ENCODE measurements at places on chromosomes 4 and X.

GRCh38 chrX:109629310-109629709, 4.3 kb upstream of the KCNE5 start:
- DNase-seq: no peak

DNA sequence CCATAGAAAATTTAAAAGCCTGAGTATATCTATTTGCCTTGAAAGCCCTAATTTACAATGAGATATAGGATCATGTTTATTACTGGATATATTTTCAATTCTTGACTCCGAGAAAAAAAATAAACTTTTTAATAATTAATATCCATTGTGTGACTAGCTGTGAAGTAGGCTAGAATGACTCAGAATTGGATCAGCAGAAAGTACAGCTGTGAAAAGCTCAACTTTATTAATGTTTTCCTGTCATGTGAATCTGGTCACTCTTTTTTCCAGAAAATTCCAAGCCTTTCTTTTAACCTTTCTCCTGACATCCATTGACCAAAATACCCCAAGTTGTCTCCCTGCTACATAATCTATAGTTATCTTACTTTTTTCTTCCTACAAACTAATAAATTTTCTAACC, 171.8 kb upstream of the PACRGL start:
- DNase-seq: no peak

DNA sequence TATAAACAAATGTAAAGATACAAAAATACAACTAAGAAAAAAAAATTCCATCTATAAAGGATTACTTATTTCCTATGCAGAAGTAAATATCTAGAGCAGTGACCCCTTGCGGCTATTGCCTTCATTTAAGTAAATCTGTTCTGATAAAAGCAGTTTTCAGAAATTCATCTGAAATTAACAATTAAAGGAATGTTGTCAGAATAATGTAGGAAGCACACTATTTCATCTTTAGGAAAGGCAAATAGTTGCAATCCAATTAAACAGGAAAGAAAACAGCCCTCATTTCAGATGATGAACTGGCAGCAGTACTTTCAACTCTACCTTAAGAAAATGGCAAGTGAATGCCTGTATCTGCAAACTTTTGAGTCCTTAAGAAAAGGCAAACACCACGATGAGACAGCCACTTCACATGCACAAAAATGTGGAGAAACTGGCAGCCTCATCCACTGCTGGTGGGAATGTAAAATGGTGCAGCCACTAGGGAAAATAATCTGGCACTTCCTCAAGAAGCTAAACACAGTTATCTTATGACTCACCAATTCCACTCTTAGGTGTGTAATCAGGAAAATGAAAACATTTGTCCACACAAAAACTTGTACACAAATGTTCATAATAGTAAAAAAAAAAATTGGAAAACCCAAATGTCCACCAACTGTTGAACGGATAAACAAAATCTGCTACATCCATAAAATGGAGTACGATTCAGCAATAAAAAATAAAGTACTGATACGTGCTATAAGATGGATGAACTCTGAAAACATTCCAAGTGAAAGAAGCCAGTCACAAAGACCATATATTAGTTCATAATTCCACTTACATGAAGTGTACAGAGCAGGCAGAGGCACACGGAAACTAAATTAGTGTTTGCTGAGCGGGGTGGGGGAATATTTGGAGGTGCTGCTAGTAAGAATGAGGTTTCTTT, 2.0 kb upstream of the THAP9 start:
- DNase-seq: no peak

- no peak for DNase-seq
Observed at GRCh38 chr4:136927172-136927571, 605.1 kb downstream of the PCDH18 start.

GRCh38 chr4:41723286-41723685, 25.2 kb downstream of the PHOX2B start:
- no peak for DNase-seq

GRCh38 chrX:107686792-107687191, 58.5 kb downstream of the PRPS1 start:
- DNase-seq: no peak

- DNase-seq: no peak
Observed at GRCh38 chr4:184165291-184165690, 52.4 kb downstream of the ENPP6 start.

DNA sequence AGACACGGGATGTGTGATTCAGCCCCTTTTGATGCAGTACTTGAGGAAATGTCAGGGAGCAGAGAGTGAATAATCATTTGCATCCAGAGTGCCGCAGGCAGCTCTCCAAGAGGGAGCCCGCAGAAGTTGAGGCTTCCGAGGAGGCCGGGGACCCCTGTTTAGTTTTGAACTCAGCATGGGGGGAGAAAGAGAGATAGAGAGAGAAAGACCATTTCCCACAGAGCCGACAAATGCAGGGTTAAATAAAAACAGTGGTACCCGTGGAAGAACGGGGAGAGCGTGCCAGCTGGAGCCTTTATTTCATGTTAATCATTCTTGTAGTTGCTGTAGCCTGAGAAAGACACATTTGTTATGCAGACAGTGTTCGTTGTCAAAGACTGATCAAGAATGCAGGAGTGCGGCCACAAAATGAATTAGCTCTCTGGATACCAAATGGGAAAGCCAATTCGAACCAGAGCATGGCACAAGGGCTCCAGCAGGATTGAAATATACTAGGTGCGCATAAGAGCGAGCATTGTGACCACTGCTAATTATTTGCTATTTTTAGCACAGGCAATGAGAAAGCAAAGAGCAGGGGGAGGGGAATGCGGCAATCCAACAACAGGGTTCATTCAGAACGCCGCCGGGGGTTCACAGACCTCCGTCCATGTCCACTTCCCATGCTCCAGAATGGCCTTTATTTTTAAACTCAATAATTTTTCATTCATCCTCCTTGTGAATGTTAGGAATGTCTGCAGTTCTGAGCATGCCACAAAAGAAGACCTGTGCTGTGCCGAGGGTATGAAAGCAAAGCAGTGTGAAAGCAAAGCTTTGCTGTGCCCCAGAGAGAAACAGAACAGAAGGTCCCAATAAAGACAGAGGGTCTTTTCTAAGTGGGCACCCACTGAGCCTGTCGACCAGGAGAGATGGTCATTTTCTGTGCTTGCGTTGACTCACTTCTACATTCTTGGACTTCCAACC, 243.9 kb upstream of the VCX3A start:
- no peak for DNase-seq

GRCh38 chr4:18630218-18631110, 608.9 kb upstream of the LCORL start:
- DNase-seq: no peak

DNA sequence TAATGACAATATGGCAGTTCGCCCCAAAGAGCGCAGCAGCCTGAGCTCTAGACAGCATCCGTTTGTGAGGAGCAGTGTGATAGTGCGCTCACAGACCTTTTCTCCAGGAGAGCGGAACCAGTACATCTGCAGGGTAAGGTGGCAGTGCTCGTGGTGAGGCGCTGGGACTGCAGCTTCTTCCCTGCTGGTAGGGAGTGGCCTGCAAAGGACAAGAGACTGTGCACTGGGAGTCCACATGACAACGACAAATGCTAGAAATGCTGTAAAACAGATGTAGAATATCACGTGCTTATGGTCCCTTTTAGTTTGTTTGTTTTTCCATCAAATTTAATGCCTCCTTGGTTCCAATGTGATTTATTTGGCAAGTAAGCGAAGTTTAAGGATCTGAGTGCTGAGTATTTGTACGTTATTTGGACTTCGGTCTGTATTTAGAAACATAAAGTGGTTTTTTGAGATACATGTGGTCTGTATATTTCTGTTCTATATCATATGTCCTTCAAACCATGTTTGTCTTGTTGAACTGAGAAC, 35.8 kb downstream of the CLDN22 start:
- DNase-seq: no peak

DNA sequence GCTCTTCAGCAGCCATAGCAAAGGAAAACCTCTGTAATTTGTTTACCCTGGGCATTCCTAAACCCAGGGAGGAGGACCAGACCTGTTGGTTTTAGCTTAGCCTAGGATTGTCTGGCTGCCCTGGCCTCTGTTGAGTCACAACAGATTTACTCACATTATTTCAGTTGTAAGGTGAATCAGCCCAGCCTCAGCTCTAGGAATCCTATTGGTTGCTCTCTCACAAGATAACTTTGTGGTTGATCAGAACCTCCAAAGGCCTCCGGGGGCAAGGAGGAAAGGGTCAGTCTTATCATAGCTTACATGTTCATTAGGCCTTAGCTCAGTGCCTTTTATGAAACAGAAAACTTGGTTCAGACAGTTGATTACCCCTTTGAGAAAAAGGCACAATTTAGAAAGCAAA, 41.0 kb downstream of the PDK3 start:
- no peak for DNase-seq

- no peak for DNase-seq
Observed at GRCh38 chr4:82899374-82900065, 1.0 kb upstream of the THAP9 start.

GRCh38 chr4:8200302-8200975, 1.3 kb downstream of the SH3TC1 start:
- no peak for DNase-seq

DNA sequence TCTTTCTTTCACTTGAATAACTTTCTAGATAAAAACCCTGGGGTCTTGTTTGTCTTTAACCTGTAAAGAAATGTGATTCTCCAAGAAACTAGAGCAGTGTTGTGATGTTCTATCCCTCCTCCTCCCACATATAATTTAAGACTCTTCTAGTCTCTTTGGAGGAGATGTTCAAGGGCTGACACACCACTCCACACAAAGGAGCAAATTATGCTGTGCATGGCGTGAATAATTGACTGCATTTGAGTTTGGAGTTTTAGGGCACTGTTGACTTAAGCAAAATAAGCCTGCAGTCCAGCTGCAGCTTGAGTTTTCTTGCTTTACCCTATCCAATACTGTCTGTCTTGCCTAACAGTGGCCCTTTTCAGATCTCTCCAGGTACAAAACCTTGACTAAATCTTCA, 119.7 kb downstream of the CHRDL1 start:
- no peak for DNase-seq
